ENCODE measurements at places on chromosomes 1 and 21.

DNA sequence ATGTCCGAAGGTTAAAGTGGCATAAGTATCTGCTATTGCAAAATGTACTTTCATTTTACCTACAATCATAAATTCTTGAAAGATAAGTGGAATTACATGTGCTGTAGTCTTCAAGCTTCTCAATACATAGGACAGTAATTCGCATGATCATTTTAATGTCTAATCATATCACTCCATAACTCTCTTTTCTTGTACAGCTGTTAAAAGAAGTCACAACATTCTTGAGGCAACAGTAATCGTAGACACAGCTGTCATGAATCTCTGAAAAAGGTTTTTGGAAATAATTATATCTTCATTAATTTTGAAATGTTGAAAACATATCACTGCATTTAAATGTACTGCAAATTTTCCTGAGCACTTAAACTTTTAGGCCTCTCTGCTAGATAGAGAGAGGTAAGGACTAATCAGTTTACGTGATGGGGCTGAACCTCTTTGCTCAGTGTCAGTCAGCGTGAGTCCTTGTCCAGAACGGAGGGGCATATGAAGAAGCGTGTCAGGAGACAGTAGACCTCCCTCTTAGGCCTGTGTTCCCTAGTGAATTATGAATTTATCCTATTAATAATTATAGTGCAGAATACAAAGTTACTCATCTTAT, 133.4 kb downstream of the NEK7 start:
- no peak for DNase-seq

- no peak for DNase-seq
These were observed 105.9 kb downstream of the RGL1 start for GRCh38 chr1:183910845-183911244.

DNA sequence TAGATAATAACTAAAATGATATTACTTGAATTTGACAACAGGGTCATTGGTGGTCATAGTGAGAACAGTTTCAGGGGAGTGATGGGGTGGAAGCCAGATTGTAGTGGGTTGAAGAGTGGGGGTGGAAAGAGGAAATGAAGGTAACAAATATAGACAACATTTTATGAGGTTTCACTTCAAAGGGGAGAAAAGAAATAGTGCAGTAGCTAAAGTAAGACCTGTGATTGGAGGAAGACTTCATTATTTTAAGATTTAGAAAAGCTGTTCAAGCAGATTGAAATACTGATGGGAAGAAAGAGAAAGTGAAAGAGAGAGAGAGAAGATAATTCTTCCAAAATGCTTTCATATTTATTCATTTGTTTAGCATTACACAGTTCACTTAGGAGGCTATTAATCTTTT, 52.0 kb upstream of the KCNA3 start:
- DNase-seq, result no peak

GRCh38 chr1:95097426-95097825, 19.7 kb upstream of the TLCD4 start:
- no peak for DNase-seq

GRCh38 chr1:28229996-28230395, 2.8 kb downstream of the DNAJC8 start:
- DNase-seq, result no peak

- no peak for DNase-seq
These were observed 58.5 kb upstream of the IVNS1ABP start for GRCh38 chr1:185375583-185375982.

DNA sequence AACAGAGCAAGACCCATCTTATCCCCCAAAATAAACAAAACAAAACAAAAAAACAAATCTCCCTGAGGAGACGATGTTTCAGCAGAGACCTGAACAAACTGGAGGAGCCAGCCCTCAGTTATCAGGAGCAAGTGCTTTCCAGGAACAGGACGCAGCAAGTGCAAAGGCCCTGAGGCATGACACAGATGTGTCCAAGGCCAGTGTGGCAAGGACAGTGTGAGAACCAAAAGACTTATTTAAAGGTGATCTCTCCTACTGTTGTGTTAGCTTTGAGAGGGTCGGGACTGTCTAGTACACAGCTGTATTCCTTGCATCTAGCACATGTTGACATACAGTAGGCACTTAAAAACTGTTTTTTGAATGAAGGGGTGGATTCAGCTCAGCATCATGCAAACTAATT, 48.0 kb downstream of the FOXD2 start:
- DNase-seq, result no peak

DNA sequence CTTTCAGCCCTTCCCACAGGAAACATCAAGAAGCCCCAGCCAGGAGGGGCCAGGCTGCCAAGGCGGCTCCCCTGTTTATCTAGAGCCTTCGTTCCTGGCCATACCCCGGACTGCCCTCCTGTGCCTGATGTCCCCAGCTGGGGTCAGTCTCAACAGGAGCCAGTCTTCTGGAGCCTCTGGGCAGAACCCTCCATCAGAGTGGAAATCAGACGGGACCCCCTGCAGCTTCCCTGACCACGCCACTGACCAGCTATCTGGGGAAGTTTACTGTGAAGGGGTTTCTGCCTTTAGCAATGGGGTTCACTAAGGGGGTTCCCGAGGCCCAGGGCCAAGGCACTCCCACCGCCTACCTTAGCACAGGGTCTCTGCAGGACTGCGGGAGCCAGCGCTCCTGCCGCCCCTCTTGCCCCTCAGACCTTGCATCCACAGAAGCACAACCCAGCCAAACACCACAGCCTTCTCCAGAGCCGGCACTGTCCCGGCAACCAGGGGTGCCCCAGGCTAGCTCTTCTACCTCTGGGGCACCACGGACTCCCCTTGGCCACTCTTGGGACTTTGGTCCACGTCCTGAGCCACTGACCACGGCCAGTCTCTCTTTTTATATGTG, 3.5 kb upstream of the MTFR1L start:
- no peak for DNase-seq

DNA sequence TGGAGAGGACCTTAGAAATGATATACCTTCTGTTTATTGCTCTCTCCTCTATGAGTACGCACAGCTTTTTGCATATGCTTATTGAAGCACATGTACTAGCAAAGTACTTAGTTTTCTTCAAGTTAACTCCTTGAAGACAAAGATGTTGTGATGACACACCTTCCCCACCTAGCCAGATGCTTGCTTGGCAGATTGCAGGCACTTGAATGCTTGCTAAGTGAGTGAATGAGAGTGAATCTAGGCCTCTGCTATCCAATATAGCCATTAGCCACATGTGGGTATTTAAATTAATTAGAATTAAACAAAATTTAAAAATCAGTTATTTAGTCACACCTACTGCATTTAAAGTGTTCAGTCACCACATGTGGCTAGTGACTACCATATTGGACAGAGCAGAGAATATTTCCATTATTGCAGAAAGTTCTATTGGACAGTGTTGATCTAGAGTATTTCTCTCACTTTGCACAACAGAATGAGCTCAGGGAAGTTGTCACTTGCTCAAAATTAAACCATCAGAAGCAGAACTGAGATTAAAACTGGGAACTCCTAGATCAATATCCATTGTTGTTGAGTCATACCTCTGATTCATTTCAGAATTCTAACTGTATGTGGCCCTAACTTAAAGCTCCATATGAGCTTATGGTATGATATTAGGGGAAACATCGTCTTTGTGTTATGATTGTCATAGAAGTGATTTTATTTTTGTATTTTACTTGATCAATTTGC, 8.6 kb upstream of the EEIG2 start:
- no peak for DNase-seq

DNA sequence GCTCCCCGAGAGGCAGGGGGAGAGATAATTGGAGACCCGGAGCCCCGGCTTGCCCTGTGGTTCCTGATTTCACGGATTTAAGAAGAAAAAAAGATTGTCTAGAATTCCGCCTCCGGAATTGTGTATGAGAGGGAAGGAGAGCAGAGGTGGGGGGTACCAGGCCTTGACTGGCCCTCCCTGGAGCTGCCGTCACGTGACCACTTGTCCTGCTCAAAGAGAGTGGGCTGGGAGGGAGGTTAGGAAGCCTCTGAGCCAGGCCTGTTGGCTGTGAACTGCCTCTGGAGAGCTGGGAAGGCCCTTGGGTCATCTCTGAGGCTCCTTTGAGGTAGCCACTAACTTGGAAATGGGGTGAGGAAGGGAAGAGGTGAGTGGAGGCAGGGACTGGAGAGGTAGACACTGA, 106.5 kb downstream of the GRIK3 start:
- no peak for DNase-seq

GRCh38 chr1:111249960-111250359, 22.4 kb downstream of the CHI3L2 start:
- DNase-seq, result no peak

GRCh38 chr21:28410256-28410655, 582.4 kb downstream of the LTN1 start:
- DNase-seq, result no peak

DNA sequence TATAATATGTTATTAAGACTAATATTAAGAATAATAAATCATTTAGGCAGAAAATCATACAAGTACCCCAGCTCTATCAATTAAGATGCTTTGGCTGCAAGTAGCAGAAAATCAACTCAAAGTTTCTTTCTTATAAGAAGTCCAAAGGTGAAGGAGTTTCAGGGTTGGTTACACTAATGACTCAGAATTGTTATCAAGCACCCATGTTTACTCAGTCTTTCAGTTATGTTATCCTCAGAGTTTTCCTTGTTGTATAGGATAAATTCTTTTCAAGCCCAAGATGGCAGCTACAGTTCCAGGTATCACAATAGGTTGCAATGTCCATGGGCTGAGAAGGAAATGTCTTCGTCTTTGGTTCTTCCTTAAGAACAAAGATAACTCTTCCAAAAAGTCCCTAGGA, 163.6 kb downstream of the TNFSF18 start:
- DNase-seq, result no peak

- no peak for DNase-seq
These were observed 14.0 kb downstream of the NRIP1 start for GRCh38 chr21:15050568-15051377.

- DNase-seq, result no peak
These were observed 443.9 kb downstream of the KIF26B start for GRCh38 chr1:245598524-245599305.

DNA sequence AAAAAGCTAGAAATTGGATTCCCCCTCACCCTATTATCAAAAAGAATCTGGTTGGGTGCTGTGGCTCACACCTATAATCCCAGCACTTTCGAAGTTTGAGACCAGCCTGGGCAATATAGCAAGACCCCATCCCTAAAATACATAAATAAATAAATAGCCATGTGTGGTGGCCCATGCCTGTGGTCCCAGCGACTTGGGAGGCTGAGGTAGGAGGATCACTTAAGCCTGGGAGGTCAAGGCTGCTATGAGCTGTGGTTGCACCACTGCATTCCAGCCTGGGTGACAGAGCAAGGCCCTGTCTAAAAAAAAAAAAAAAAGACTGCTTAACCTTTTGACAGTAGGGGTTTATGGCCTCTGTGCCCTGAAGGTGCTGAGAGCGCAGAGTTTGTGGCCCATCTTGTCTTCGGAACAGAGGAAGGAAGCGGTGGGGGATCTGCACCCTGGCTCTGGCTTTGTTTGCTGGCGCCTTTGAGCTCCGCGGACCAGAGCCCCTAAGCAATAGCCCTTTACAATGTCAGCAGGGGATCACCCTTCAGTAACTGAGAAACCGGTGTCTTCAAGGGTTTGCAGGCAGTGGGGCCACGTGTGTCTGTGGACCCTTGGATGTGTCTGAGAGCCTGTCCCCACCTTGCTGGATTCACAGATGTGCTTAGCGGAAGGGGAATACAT, 22.1 kb downstream of the SLC2A7 start:
- no peak for DNase-seq

- DNase-seq, result no peak
These were observed 249.0 kb downstream of the SETD4 start for GRCh38 chr21:35811191-35811806.

DNA sequence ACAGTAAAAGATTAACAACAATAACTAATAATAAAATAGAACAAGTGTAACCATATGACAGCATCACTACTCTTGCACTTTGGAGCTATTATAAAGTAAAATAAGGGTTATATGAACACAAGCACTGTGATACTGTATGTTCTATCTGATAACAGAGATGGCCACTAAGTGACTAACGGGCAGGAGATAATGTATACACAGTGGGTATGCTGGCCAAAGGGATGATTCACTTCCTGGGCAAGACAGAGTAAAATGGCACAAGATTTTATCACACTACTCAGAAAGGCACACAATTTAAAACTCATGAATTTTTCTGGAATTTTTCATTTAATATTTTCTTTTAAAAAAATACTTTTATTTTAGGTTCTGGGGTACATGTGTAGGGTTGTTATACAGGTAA, 12.3 kb downstream of the SLC9C2 start:
- DNase-seq, result no peak

GRCh38 chr1:20426371-20426770, 59.6 kb downstream of the CAMK2N1 start:
- no peak for DNase-seq

- DNase-seq, result no peak
These were observed 827 bp downstream of the PRKCZ start for GRCh38 chr1:2050793-2051682.

DNA sequence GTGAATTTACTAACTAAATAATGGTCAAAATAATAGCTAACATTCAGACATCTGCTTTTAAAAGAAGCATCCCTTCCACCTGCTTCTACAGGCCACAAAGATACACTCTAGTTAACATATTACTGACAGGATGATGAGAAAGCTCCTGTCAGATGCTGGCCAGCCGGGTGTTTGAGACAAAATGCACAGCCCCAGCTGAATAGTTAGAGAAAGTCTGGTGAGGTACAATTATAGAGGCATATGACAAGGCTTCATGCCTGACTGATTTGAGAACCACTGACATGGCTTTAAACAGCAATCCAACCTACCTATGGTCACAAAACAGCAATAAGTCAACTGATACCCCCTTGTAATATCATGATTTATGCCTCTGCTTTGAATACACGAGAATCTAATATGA, 137.0 kb downstream of the DENND1B start:
- no peak for DNase-seq

GRCh38 chr1:237580726-237581125, 310.0 kb downstream of the ZP4 start:
- no peak for DNase-seq

DNA sequence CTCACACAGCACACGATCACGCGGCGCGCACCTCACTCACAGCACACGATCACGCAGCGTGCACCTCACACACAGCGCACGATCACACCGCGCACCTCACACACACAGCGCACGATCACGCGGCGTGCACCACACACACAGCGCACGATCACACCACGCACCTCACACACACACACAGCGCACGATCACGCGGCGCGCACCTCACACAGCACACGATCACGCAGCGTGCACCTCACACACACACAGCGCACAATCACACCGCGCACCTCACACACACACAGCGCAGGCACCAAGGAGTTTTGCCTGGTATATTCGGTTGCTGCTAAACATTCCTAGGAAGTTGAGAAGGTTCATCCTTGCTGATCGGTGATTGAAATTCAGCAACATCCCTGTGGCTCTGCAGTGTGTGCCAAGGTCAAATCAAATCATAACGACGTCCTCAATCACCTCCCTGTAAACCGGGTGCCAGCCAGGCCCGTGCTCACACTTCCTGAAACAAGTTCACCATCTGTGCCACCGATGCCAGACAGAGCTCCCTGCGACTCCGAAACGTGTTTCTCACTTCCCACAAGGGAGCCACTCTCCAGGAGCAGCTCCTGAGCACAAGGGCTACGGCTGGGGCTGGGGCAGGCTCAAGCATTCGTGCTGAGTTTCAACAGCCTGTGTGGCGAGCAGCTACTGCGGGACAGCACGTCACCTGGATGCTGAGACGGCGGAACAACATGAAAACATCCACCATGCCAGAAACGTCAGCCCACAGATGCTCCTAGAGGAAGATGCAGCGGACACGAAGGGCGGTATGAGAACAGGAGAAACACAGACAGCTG, 30.2 kb downstream of the WDR4 start:
- no peak for DNase-seq
